ENCODE measurements at places on chromosomes 16 and 17.

DNA sequence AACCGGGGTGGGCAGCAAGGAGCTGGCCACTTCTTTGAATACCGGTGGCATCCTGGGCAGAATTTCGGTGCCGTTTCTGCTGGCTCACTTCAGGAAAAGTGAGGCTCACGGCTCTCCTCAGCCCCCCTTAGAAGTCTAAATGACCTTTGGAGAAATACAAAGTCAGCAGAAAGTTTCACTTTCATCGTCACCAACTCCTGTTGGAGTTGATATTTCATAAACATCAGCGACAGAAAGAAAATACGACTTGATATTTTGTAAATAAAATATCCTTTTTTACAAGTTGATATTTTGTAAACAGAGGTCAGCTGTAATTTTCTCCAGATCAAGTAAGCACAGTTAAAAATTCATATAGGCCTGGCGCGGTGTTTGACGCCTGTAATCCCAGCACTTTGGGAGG lies 781 bp downstream of the ZNF75A start:
- DNase-seq: no peak

DNA sequence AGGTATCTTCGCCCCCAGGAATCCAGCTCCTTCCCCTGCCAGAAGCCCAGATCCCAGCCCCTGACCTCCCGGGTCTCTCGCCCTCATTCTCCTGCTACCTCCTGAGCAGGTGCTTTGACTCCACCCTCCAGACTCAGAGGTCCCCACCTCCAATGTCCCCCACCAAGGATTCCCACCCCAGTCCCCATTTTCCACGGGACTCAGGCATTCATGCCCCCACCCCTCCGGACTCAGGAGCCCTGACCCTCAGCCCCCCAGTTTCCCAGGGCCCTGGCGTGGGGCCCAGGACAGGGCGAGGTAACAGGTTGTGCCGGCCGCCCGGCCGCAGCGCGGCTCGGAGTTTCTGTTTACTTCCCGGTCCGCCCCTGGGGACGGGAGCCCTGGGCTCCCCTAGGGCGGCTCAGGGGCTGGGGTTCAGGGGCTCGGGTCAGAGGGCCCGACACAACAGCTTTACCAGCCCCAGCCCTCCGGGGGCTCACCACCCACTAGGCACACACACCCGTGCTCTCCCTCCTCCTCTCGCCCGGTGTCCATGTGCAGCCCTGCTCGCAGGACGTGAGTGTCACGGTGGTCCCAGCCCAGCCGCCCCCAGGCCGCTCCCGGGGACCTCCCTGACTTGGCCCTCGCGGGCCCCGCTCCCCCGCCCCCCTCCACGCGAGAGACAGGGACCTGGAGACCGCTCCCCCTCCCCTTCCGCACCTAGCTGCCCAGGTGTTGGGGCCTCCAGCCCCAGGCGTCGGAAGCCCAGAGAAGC lies 595 bp downstream of the BICDL2 start:
- no peak for DNase-seq

GRCh38 chr16:68263559-68264127 lies 683 bp upstream of the SLC7A6 start:
- DNase-seq: no peak

GRCh38 chr17:17714261-17714866 lies 33.1 kb downstream of the RAI1 start:
- DNase-seq: no peak

DNA sequence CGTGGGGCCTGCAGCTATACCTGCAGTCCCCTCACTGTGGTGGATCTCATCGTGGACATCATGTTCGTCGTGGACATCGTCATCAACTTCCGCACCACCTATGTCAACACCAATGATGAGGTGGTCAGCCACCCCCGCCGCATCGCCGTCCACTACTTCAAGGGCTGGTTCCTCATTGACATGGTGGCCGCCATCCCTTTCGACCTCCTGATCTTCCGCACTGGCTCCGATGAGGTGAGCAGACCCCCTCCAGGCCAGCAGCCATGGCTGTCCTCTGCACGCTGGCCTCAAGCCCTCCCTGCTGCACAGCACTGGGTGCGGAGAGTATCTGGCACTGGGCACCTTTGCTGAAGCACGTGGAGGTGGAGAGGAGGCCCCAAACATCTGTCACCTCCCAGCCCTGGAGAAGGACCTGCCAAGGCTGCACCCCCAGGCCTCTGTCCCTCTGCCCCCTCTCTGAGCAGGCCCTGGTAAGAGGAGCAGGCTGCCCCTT lies 11.0 kb downstream of the KCNH6 start:
- no peak for DNase-seq

DNA sequence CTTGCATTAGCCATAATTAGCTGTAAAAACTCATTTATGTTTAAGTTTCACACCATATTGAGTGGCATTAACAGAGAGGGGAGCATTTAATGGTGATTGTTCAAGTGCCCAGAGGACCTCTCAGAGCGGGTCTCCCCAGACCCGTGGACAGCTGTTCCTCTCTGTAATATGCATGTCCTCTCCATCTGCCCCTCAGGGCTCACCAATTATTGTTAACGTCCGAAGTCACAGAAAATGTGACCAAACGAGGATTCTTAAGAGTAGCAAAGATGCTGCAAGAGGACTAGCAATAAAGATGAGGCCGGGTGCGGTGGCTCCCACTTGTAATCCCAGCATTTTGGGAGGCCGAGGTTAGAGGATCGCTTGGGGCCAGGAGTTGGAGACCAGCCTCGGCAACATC lies 130.2 kb downstream of the CPPED1 start:
- DNase-seq: no peak

GRCh38 chr16:71648162-71648561 lies 22.2 kb downstream of the MARVELD3 start:
- no peak for DNase-seq

- no peak for DNase-seq
These were observed 6.4 kb downstream of the DOC2A start for GRCh38 chr16:30004424-30004776.

Data from LNCaP clone FGC (cell line).